ENCODE measurements at places on chromosomes 7 and 10.

DNA sequence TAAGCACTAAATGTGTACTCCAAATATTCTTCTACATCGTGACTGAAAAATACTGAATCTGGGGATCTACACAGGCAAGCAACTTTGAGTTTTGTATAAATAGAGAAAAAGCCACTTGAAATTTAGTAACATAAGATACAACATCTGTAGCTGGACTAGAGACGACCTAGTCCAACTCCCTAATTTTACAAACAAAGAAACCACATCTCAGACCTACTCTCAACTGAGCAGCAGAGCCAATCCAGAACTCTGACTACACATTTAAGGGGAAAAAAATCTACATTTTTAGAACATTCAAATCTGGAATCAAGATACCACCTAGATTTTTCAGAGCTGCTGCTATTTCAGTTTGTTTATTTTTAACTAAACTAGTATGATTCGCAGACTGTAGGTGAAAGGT, 88.9 kb downstream of the CABCOCO1 start:
- DNase-seq, result no peak

DNA sequence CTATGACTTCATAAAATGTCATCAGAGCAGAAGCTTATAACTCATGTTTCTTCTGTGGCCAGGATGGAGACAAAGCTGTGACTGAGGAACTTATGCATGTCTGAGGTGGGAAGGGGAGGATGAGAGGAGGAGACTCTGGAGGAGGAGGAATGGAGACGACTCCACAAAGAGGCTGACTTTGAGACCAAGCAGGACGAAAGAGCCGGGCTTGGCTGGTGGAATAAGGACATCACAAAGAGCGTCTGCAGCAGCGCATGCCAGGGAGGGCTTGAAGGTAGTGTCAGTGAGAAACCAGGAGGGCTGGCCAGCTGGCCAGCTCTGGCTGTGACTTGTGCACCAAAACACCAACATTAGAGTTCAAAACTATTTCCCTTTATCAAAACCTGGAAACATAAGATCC, 6.1 kb upstream of the GDF2 start:
- DNase-seq, result no peak

GRCh38 chr7:104845557-104845956, 168.4 kb upstream of the KMT2E start:
- no peak for DNase-seq

- no peak for DNase-seq
Observed at GRCh38 chr10:20128811-20129210, 312.6 kb downstream of the PLXDC2 start.
